Stimulated activated CD4-positive, alpha-beta T cell treated with anti-CD3 and anti-CD28 coated beads, TNF-alpha, amount 100 ng/mL, for 4 hours (primary cell): ENCODE measurements at places on chromosomes 12 and 14.

- no peak for DNase-seq
Observed at GRCh38 chr14:31419967-31420318, 407 bp downstream of the HEATR5A start.

DNA sequence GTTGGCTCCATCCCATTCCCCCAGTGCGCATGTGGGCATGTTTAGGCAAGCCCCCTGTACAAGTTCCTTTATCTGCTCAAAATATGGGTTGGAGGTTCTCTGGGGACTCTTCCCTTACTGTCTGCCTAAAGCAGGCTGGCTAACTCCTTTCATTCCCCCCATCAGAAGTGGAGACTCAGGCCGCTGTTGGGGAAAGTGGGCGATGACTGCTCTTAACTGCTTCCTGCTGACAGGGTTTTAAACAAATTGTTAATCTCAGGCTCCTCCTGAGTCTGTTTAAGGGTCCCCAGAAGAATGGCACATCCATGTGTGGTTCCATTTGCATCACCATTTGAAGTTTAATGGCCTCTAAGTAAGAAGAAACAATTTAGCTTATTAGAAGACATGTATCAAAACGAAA, 15.4 kb upstream of the FAR2 start:
- no peak for DNase-seq

- DNase-seq: no peak
Observed at GRCh38 chr12:54471793-54472192, 1.6 kb downstream of the GTSF1 start.

GRCh38 chr12:78651755-78652154, 212.8 kb upstream of the SYT1 start:
- no peak for DNase-seq
